ENCODE measurements at places on chromosomes 7 and 10.

DNA sequence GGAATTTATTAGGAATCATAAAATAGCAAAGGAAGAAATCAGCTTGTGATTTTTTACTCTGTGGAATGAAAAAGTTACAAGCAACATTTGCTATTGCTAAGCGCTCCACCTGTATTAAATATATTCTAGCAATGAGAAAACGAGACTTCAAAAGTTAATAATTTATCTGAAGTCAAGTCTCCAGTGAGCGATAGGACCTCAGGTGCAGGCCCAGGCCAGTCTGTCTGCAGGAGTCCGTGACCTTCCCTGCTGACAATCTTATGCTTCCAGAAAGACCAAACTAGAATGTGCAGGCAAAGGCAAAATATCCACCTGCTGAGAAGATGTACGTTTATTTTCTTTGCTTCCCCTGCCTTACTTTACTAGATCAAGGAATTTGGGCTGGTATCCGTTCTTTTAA is 22.7 kb downstream of the MRC1 start:
- DNase-seq, result no peak

- DNase-seq, result peak; percentile 28
Measured at GRCh38 chr7:49852619-49853462, 79.4 kb downstream of the VWC2 start.

DNA sequence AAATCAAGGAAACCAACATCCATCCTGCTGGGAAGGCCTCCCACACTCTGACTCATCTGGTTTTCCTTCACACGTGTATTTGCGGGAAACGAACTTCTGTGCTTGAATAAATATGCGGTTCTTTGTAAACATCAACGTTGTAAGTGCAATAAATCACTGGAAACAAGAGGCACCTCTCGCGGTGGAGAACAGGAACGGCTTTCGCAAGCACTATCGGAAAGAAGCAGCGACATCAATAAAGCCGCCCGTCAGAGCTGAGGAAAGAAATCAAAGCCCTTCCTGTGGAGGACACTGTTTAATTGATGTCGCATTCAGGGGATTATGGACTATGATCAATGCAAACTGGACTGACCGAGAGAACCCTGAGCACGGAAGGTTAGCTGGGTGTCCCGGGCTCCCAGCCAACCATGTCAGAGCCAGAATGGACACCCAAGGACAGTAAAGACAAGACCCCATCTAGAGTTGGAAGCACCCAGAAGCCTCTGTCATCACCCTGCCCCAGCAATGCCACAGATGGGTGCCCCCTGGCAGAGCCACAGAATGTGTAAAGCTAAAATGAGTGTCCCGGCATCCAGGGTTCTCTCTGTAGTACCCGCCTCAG is 37.6 kb downstream of the OAT start:
- DNase-seq, result no peak

DNA sequence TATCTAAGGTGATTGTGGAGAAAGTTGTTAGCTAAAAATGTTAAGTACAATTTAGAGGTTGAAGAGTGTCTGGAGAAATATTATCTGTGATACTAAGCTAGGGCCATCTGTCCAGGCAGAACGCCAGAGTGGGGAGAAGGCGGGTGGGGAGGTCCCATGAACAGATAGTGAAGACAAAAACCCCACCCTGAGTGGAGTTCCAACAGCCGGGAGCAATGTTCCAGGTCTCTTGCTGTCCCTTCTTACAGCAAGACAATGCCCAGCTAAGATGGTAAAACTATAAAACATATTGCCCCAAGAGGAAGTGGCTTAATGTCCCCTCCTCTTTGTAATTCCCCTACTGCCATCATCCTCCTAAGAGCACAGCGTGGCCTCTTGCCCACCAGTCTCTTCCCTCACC is 10.4 kb upstream of the IL15RA start:
- DNase-seq, result no peak
